GOT3 (cell line): ENCODE measurements at places on chromosomes 7 and 10.

DNA sequence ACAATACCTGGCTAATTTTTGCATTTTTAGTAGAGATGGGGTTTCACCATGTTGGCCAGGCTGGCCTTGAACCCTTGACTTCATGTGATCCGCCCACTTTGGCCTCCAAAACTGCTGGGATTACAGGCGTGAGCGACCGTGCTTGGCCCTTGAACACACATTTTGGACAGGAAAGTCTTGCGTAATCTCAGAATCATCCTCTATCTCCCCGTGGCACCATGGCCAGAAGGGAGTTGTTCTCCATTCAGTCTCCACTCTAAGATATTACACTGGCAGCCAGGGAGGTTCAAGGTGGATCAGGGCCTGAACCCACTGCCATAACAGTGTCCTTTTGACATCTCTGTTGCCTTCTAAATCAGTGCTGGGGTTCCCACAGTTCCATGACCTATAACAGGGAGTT is 29.2 kb upstream of the GALNTL5 start:
- DNase-seq, result no peak

DNA sequence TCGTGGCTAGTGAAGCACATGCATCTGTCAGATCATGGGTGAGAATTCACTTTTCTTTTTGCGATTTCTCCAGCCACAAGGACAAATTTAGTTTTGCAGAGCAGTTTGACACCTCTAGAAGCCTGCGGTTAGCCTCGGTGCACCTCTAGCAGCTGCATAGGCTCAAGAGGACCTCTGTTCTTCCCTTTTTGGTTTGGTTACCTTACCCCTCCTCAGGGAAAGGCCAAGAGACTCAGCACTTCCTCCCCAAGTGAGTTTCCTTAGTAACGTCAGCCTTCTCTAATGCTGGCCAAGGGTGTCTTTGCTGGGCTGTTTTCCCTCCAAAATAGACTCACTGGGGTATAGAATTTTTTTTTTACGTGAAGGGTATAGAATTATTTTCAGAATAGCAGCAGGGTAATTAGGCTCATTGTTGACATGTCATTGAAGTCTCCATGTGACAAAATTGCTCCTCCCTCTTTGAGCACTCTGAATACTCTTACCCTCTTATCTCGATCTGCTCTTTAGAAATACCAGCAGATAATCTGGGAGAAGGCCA is 97.8 kb downstream of the AUTS2 start:
- no peak for DNase-seq

- no peak for DNase-seq
Observed at GRCh38 chr7:117279931-117280557, 42.8 kb downstream of the WNT2 start.

GRCh38 chr10:71805776-71806703 is 32.7 kb upstream of the VSIR start:
- DNase-seq, result no peak

DNA sequence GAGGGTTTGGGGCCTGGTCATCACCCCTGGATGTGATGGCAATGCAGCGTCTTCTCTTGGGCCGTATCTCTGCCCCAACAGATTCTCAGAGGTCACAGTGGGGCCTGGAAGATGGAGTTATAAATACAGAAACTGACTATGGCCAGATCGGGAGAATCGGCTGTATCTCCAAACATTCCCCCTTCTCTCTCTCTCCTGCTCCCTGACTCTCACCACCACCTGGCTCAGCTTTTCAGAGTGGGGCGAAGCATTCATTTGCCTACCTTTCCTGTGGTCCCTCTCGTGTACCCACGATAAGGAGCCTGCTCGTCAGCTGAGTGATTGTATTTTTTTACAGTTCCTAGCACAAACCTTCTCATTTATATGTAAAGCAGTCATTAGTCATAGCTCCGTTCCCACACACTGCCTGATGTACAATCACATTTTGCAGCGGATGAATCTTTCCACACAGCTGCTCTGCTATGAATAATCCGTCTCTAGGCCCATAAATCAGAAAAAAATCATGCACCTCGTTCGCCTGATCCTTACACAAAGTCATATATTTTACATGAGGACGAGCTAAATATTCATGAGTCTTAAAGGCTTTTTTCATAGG is 23.2 kb upstream of the BTRC start:
- DNase-seq, result no peak

DNA sequence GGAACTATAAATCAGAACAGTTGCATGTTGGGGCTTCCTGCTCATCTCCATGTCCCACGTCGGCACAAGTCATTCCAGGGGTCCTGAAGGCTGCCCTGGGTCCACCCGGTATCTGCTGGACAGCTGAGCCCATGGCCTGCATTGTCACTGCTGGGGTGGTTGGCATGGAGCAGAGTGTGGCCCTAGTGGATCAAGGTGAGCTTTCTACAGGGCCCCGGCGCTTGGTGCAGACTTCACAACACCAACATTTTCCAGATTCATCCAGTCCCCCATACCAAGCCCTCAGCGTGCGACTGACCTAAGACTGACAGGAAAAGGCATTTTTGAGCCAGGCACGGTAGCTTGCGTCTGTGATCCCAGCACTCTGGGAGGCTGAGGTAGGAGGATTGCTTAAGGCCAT is 175.5 kb upstream of the LYZL2 start:
- DNase-seq, result no peak

- no peak for DNase-seq
Observed at GRCh38 chr7:124375391-124375790, 342.5 kb upstream of the TMEM229A start.

DNA sequence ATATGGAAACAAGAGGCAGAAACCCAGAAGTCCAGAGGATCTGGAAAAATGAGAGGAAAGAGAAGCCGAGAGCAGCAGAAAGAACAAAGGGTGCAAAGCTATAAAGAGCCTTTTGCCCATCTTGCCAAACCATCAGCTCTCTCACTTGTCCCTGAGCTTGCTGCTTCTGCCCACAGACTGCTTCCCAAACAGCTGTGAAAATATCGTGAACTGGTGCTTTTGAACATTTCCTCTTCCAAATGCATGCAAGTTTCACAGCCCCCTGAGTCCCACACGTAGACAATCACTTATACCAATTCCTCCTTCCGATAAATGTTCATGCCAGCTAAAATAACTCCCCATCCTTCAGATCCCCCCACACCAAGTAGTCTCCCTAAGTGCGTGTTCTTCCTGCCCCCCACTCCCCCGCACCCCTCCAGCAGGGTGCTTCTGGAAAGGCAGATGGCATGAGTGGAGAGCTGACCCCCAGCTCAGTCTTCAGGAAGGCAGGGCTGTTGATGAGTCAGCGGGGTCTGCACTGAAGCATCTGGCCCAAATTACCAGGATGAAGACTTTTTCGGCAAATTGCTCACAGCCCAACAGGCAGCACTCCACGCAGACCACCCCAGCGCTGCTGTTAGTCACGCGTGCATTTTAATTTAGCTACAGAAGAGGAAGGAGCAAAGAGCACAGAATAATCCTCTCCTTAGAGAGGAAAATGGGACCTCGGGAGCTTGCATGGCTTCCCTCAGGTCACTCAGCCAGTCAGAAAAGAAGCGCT is 76.1 kb upstream of the KCNMA1 start:
- no peak for DNase-seq

DNA sequence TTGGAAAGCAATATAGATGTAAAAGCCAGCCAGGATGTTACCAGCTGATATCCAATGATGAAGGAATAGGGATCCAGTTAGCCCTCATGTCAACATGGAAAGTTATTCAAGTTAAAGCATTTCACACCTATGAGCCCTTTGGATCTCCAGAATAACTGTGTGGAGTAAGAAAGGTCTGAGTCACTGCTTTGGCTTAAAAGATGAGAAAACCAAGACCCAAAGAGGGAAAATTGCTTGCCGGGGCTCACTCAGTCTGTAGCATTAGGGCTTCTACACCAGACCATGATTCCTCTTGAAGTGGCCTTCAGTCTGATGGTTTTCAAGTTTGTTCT is 12.6 kb downstream of the LSM5 start:
- no peak for DNase-seq
